Upper lobe of left lung (tissue), 6 donors: ENCODE measurements at places on chromosomes 6 and 20.

- H3K4me1 ChIP-seq, result peaks cover 3% of the 10 kb centered on the region
- H3K36me3 ChIP-seq, result no peaks in the 10 kb centered on the region
- no peak overlapping the region for H3K4me3 ChIP-seq
- DNase-seq, result no peak
These were observed 29.9 kb upstream of the MTRF1L start for GRCh38 chr6:153032255-153032882.

- H3K27me3 ChIP-seq, result no peaks in the 10 kb centered on the region
- no peak overlapping the region for H3K27ac ChIP-seq
- peak; percentile 16 for DNase-seq
- no peaks in the 10 kb centered on the region for H3K36me3 ChIP-seq
- no peaks in the 10 kb centered on the region for H3K4me1 ChIP-seq
These were observed 244.2 kb downstream of the EPM2A start for GRCh38 chr6:145491126-145491525.

- H3K36me3 ChIP-seq, result no peaks in the 10 kb centered on the region
- no peak overlapping the region for H3K4me3 ChIP-seq
- H3K4me1 ChIP-seq, result no peaks in the 10 kb centered on the region
- no peaks in the 10 kb centered on the region for H3K27me3 ChIP-seq
These were observed 644.1 kb downstream of the C6orf118 start for GRCh38 chr6:164665328-164665727.

GRCh38 chr6:121453191-121453590 is 17.7 kb downstream of the GJA1 start:
- no peaks in the 10 kb centered on the region for H3K27me3 ChIP-seq
- H3K36me3 ChIP-seq, result no peaks in the 10 kb centered on the region
- no peaks in the 10 kb centered on the region for H3K4me1 ChIP-seq
- H3K4me3 ChIP-seq, result no peak overlapping the region

- no peak overlapping the region for H3K4me3 ChIP-seq
- no peaks in the 10 kb centered on the region for H3K4me1 ChIP-seq
- H3K27ac ChIP-seq, result no peak overlapping the region
- no peaks in the 10 kb centered on the region for H3K27me3 ChIP-seq
- H3K36me3 ChIP-seq, result no peaks in the 10 kb centered on the region
These were observed 28.2 kb upstream of the ITCH start for GRCh38 chr20:34334654-34335407.

DNA sequence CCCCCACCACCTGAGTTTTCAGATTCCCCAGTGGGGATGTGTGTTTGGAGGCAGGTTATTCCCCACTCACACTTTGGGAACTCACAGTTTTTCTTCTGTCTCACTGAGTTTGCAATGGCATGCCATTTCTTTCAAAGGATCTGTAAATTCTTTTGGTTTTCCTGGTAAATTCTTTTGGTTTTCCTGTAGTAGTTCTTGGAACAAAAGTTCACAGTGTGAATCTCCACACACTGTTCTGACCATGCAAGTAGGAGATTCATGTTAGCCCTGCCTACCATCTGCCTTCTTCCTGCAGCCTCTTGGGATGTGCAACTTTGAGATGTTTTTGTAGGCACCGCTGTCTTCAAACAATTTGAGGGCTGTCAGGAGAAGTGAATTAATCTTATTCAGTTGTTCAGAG is 165.6 kb upstream of the OGFRL1 start:
- DNase-seq, result no peak
- no peak overlapping the region for H3K27ac ChIP-seq
- no peak overlapping the region for H3K4me3 ChIP-seq
- no peaks in the 10 kb centered on the region for H3K4me1 ChIP-seq
- no peaks in the 10 kb centered on the region for H3K36me3 ChIP-seq

- H3K4me1 ChIP-seq, result no peaks in the 10 kb centered on the region
- no peak overlapping the region for H3K27ac ChIP-seq
- no peaks in the 10 kb centered on the region for H3K36me3 ChIP-seq
- no peak overlapping the region for H3K4me3 ChIP-seq
- no peak for DNase-seq
- no peaks in the 10 kb centered on the region for H3K27me3 ChIP-seq
These were observed 146.5 kb downstream of the EDN1 start for GRCh38 chr6:12436683-12437082.

DNA sequence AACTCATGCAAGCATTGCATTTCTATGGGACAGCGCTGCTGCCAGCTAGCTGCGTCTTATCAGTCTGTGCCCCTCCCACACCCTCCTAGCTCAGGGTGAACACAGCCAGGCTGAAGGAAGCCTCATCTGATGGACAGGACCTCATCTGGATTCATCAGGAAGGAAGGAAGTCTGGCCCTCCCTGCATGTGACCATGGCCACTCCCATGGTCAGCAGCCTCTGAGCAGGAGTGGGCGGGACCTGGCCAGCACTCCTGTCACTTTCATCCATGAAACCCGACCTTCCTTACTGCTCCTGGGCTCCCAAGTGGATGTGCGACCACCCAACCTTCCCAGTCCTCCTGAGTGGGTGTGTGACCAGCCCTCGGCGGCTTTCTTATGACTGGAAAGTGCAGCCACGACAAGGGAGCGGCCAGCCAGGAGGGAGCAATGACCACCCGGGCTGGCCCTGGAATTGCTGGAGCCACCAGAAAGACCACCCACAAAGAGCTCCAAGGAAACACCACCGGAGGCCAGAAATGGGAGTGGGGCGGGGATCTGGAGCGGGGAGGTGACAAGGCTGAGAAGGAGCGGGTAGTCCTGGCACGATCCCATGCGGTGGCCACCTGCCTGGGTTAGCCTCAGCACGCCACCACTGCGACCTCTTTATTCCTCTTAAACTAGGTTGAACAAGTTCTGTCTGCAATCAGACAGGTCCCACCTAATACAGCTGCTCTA is 241.2 kb downstream of the TTLL2 start:
- DNase-seq, result peak; percentile 49
- H3K36me3 ChIP-seq, result no peaks in the 10 kb centered on the region
- peaks cover 20% of the 10 kb centered on the region for H3K4me1 ChIP-seq
- no peaks in the 10 kb centered on the region for H3K27me3 ChIP-seq
- peak overlapping the region; percentile 63 for H3K27ac ChIP-seq
- H3K4me3 ChIP-seq, result peak overlapping the region; percentile 4

- H3K36me3 ChIP-seq, result no peaks in the 10 kb centered on the region
- DNase-seq, result no peak
- H3K4me3 ChIP-seq, result no peak overlapping the region
- no peak overlapping the region for H3K27ac ChIP-seq
- no peaks in the 10 kb centered on the region for H3K27me3 ChIP-seq
These were observed 2.8 kb upstream of the FANCE start for GRCh38 chr6:35449287-35449881.

DNA sequence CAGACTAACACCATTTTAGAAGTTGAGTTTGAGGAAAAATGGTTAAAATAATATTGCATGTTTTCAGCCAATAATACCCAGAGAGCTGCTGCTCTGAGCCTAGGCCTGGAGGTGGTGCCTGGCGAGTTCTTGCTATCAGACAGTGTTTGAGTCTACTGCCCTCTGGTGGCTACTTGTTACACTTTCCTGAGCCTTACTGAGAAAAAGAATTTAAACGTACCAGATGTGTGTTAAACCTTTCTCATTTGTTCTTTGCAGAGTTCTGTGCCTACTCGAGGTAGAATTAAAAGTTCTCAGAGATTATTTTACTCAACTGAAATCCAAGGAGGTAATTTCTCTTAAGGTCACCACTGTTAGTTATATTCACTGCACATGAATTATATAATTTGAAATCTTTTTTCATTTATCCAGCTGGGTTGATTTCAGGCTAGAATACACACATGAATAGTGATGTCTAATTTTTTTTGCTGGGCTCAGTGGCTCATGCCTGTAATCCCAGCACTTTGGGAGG is 38.2 kb downstream of the SHLD1 start:
- peak; percentile 87 for DNase-seq
- H3K4me1 ChIP-seq, result peaks cover 18% of the 10 kb centered on the region
- H3K27me3 ChIP-seq, result no peaks in the 10 kb centered on the region

DNA sequence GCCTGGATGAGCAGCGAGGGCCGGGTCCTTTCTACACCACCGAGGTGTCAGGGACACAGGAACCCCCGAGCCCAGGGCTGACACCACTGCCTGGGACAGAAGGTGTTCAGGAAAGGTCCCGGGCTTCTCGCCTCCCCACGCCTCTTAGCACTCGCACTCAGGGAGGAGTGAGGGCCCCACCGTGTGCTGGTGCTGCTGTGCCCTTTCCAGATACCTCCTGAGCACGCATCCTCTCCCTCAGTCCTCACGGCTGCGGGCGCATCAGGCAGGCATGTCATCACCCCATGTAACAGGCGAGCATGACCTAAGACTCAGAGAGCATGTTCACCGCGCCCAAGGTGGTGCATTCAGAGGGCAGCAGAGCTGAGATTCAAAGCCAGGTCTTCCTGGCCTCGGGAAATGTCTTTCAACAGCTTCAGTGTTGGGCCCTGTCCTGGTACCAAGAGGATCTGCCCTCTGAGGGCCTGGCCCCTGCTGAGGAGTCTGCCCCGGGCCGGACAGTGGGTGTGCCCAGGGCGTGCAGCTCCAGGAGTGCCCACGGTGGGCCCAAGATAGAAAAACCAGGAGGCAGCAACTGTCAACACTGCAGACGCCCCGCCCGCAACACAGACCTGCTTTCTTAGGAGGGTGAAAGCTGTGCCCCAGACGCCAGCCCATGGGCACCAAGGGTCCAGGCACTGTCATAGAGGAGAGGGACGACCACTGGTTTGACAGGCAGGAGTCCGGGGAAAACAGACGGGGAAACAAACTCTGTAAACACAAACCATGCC is 29.2 kb downstream of the TGM2 start:
- peak overlapping the region; percentile 70 for H3K27ac ChIP-seq

GRCh38 chr6:126374372-126374771 is 34.5 kb downstream of the CENPW start:
- H3K27ac ChIP-seq, result no peak overlapping the region
- no peaks in the 10 kb centered on the region for H3K36me3 ChIP-seq
- no peak for DNase-seq
- H3K27me3 ChIP-seq, result no peaks in the 10 kb centered on the region

DNA sequence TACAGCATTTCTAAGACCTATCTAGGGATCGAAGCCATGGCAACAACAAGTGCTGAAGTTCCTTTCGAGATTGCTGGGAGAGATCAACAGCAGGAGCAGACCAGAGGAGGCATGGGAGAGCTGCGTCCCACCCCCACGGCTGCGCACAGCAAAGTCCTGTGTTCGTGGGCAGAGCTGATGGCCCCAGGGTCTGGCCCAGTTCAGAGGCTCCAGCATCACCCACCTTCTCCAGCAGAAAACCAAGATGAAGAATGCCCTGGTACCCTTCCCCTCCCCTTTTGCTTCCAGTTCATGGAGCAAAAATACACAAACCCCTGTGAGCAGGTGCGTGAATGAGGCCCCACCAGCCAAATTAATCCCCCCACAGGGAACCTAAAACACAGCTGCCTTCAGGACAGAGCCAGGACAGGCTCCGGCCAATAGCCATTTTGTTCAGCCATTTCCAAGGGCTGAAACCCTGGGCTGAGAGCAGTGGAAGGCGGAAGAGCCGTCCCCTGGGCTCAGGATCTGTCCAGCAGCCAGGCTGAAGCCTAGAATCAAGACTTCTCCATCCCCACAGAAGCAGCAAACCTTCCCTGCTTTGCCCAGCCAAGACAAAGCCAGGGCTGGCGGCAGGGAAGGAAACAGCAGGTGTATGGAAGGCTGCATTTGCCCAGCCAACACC is 102.8 kb downstream of the PREX1 start:
- no peak overlapping the region for H3K4me3 ChIP-seq
- peaks cover 51% of the 10 kb centered on the region for H3K4me1 ChIP-seq
- H3K27me3 ChIP-seq, result no peaks in the 10 kb centered on the region

GRCh38 chr6:42418724-42419123 is 33.0 kb downstream of the TRERF1 start:
- no peak overlapping the region for H3K4me3 ChIP-seq
- H3K4me1 ChIP-seq, result no peaks in the 10 kb centered on the region
- no peaks in the 10 kb centered on the region for H3K36me3 ChIP-seq
- H3K27me3 ChIP-seq, result no peaks in the 10 kb centered on the region
- H3K27ac ChIP-seq, result no peak overlapping the region
- no peak for DNase-seq
